Hippocampal formation (tissue), 2 donors: ENCODE measurements at places on chromosomes 4 and X.

DNA sequence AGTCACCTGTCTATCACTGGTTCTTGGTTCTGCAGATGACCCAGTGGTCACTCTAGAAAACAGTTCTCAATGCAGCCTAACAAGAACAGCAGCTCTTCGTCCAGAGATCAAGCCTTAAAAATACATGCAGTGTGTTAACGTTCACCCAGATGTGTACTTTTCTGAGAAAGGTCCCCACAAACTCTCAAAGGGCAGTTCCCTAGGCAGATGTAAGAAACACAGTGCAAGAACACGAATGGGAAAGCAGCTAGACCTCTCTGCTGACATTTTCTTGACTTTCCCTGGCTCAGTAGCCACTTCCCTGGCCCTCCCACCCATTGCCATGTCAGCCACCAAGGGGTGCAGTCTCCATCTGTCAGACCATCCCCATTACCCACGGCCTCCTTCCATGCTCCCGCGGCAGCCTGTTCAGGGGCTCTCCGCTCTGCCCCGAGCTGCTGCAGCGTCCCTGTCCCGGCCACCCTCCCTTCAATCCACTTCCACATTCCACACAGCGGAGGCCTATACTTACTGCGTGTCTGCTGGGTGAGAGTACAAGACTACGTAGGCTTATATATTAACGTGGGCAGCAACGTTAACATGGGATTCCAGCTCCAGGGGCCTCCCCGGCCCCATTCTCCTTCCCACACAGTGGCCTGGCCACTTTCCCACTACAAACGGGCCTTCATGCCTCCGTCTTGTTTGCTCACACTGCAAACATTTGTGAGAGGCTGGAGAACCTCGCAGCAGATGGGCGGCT lies 34.3 kb downstream of the IRF2 start:
- no peak for DNase-seq

- DNase-seq = no peak
Observed at GRCh38 chrX:71638409-71638808, 20.1 kb upstream of the CXCR3 start.

GRCh38 chr4:34633241-34633640 lies 1611.1 kb downstream of the ARAP2 start:
- DNase-seq = no peak

- no peak for DNase-seq
Observed at GRCh38 chr4:161206528-161207080, 957.2 kb downstream of the FSTL5 start.

- DNase-seq = no peak
Observed at GRCh38 chrX:131703646-131704045, 159.8 kb downstream of the OR13H1 start.

GRCh38 chrX:45900766-45901615 lies 644.2 kb downstream of the ZNF674 start:
- no peak for DNase-seq

GRCh38 chr4:118325431-118325830 lies 27.4 kb downstream of the PRSS12 start:
- no peak for DNase-seq
